ENCODE measurements at places on chromosomes 3 and 15.

GRCh38 chr3:46114323-46114988 is 87.2 kb upstream of the XCR1 start:
- DNase-seq: no peak

DNA sequence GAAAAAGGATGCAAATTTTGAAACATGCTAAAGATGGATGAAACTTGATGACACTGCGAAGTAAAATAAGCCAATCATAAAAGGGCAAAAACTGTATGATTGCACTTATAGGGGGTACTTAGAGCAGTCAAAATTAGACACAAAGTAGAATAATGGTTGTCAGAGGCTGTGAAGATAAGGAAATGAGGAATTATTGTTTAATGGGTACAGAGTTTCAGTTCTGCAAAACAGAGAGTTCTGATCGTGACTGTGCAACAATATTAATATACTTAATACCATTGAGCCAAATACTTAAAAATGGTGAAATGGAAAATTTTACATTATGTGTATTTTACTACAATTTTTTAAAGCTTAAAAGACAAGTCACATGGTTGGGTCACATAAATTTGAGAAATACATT is 35.1 kb downstream of the UBE3A start:
- DNase-seq: no peak

DNA sequence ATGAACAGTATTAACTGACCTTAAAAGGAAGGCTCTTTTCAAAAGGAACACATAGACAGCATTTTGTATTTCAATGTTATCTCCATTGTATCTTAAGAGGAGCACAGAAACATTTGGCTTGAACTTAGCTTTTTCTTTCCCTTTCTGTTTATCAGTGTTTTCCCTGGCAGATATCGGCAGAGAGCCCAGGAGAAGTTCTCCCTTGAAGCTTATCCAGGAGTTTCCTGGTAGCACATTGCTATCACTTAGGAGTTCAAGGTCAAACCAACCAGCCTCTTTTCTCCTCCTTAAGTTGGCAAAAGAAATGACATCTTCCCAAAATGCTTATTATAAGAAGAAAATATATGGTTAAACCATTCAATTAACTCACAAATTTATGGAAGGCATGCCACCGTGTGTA is 344.6 kb upstream of the UBE2E2 start:
- no peak for DNase-seq

- no peak for DNase-seq
These were observed 8.7 kb upstream of the DNAJB8 start for GRCh38 chr3:128475355-128475754.

GRCh38 chr3:108342837-108343486 is 46.6 kb downstream of the HHLA2 start:
- DNase-seq: no peak

- no peak for DNase-seq
These were observed 67.9 kb upstream of the AKAP13 start for GRCh38 chr15:85312486-85312885.

All from stimulated activated CD8-positive, alpha-beta memory T cell treated with anti-CD3 and anti-CD28 coated beads, Interleukin-2, amount 100 ng/mL, for 1 hour (primary cell).